ENCODE measurements at places on chromosomes 13 and 19.

DNA sequence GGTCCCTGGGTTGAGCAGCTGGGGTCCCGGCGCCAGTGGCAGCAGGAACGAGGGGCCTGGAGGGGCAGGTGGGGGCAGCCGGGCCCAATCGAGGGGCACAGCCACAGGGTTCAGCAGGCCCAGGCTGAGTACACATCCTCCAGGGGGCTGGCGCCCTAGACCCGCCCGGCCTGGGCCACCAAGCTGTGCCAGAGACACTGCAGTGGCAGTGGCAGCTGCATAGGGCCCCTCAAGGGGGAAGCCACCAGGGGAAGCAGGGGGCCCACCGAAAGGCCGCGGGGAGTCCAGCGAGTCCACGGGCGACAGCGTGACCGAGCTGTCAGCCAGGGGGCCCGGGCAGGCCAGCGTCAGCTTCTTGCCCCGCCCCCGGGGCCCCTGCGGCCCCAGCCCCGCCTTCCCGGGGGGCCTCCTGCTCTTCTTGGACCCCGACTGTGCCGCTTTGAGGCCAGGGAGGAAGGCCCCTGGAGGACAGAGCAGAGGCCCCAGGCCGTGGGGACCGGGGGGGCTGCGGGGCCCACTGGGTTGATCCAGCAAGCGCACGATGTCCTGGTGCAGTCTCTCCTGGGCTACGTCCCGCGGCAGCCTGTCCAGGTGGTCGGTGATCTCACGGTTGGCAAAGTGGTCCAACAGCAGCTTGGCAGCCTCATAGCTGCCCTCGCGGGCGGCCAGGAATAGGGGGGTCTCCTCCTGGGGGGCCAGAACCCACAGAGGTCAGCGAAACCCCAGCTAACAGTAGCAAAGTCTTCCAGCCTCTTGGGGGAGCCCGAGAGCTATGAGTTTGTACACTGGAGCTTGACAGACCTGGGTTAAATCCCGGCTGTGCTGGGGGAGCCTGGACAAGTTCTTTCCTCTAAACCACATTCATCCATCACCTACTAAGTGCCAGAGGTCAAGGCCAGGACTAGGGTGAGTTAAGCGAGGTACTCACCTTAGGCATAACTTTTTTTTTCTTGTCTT lies 39.5 kb downstream of the NOTCH3 start:
- DNase-seq = no peak

DNA sequence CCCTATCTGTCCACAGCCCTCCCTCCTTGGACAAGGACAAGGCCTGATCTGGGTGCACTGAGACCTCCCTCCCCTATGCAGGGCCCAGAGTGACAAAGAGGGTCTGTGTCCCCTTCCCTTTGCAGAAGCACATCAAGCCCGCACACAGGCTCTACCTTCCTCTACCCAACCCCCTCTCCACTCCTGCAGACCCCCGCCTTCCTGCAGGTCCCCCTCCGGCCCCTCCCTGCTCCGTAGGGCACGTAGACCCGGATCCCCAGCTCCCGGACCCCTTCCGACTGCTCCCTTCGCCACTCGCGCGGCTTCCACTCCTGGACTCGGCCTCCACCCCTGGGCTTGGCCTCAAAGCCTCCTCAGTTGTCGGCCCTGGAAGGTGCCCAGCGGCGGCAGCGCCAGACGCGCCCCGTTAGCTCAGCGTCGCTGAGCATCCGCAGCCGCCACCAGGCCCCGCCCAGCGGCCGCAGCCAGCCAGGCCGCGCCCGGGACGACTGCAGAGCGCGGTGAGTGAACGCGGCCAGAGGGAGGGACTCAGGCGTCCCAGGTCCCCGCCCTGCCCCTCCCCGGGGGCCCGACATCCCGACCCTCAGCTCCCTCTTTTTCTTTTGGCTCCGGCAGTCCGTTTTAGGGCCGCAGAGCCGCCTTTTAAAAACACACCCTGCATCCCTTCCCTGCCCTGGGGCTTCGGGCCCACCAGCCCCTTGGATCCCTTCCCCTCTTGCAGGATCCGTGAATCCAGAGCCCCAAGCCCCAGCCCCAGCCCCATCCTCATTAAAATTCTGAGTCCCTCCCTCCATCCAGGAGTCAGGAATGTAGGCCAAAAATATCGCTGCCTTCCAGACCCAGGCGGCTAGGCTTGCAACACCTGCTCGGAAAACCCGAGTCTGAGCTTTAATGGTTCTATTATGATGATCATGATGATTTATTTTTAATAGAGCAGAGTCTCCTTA lies 1.5 kb upstream of the MYADM start:
- no peak for DNase-seq

DNA sequence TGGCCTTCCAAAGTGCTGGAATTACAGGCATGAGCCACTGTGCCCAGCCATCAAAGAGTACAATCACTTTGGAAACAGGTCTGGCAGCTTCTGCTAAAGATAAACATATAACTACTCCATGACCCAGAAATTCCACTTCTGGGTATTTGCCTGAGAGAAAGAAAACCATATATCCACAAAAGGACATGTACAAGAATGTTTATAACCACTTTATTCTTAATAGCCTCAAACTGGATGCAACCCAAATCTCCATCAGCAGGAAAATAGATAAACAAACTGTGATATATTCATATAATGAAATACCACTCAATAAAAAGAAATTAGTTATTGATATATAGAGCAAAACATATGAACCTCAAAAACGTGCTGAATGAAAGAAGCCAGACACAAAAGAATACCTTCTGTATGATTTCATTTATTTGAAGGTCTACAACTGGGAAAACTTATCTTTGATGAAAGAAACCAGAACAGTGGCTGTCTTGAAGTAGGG lies 40.5 kb downstream of the TEX26 start:
- DNase-seq = no peak

DNA sequence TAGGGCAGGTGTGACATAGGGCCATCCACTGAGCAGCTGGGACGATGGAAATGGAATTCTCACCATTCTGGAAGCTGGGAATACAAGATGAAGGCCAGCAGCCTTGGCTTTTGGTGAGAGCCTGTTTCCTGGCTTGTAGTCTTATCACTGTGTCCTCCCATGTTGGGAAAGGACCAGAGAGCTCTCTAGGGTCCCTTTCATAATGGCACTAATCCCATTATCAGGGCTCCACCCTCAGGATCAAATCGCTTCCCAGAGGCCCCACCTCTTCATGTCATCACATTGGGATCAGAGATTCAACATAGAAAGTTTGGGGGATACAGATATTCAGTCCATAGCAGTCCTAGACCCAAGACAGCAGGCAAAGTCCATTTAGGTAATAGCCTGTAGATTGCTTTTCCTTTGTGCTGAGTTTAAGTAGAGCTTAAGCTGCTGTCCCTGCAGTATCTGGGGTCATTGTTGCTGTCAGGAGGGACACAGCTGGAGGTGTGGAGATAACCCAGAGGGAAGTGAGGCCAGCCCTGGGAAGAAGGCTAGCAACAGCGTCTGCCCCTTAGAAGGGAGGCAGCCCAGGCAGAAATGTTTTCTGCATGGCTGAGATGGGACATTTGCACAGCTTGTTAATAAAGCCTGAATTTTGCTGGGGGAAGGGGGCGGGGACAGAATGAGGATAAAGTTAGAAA lies 136.5 kb upstream of the GPR12 start:
- no peak for DNase-seq

- no peak for DNase-seq
Measured at GRCh38 chr13:66689628-66690027, 540.5 kb downstream of the PCDH9 start.

- DNase-seq = no peak
Measured at GRCh38 chr13:42221121-42221765, 50.7 kb upstream of the AKAP11 start.

DNA sequence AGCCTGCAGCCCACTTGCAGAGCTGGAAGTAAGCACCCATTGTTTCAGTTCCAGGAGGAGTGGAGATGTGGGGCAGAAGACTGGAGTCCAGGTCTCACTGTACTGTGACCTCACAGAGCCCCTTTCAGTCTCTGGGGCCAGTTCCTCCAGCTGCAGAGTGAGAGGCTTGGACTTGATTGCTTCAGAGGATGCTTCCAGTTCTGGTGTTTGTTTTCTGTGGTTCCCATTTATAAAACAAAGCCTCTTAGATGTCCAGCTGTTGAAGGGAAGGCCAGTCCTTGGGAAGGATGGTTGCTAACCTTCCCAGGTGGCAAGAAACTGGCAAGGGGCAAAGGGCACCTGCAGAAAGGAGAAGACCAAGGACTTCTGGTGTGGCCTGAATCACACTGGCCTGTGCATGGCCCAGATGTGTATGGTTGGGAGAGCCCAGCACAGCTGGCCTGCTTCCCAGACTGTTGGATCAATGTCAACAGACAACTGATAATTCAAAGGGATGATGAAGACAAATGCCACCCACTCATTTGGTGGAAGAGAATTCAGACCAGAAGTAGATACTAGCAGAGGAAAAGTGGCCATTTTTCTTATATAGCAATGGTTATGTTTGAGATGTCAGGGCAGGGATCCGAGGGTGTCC lies 218.5 kb downstream of the ZNF536 start:
- DNase-seq = no peak

DNA sequence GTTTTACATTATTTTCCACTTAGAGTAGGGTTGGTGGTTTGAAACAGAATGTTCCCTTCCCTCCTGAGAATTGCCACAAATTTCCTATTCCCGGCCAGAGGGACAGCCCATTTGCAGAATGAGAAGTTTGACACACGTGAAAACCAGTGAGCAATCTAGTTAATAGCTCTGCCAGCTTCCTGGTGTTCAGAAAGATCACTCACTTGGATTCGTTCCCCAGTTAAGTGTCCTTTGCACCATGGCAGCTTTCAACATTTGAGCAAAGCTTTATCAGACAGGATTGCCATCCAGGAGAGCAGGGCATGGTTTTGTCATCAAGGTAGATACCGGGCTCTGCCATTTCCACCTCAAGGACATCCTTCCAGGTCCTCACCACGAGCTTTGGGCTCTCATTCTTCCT lies 28.2 kb downstream of the RASL11A start:
- DNase-seq = no peak

DNA sequence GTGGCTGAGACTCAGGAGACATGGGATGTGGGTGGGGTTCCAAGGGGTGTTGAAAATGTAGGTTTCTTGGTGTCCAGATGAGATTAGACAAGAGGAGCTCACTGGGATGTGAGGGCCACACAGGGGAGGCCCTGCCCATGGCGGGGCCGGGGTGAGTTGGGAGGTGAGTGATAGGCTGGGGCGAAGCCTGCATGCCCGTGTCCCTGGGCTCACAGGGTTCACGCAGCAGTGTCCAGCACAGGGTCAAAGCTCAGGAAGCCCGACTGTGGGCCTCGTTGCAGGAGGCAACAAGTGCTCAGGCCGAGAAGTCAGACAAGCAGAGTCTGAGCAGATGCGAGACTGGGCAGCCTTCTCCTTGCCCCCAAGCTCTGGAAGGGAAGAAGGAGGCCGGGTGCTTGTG lies 27.2 kb downstream of the CCDC8 start:
- DNase-seq = no peak

DNA sequence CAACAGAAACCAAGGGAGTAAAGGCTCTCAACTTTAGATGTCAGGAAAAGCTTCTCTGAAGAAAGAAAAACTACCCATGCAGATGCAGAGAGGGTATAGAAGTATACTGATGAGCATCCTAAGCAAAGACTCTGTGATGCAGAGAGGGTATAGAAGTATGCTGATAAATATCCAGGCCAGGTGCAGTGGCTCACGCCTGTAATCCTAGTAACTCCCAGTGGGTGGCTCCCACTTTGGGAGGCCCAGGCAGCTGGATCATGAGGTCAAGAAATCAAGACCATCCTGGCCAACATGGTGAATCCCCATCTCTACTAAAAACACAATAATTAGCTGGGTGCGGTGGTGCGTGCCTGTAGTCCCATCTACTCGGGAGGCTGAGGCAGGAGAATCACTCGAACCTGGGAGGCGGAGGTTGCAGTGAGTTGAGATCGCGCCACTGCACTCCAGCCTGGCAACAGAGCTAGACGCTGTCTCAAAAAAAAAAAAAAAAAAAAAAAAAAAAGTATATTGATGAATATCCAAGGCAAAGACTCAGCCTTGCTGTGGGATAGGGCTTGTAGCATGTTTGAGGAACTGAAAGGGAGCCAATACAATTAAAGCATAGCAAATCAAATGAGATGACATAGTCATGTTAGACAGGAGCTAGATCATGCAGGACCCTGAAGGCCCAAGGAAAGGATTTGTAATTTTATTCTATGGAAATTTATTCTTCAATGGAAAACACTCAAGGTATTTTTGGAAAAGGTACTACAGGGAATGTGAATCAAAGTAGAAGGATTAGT lies 14.9 kb downstream of the UBL3 start:
- no peak for DNase-seq

DNA sequence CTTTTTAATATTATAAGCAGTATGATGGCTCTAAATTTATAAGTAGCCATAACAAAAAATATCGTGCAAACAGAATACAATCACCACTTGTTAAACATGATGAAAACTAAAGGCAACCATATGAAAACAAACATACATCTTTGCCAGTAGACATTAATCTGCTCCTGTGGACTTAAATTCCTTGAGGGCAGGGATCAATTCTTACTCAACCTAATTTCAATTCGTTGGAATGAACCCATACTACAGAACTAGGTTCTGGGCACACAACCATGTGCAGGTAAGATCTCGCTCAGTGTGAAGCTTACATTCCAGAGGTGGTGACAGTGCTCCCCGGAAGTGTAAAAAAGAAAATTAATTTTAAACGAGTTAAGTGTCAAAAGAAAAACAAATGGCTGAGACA lies 13.4 kb downstream of the TBC1D4 start:
- DNase-seq = no peak

DNA sequence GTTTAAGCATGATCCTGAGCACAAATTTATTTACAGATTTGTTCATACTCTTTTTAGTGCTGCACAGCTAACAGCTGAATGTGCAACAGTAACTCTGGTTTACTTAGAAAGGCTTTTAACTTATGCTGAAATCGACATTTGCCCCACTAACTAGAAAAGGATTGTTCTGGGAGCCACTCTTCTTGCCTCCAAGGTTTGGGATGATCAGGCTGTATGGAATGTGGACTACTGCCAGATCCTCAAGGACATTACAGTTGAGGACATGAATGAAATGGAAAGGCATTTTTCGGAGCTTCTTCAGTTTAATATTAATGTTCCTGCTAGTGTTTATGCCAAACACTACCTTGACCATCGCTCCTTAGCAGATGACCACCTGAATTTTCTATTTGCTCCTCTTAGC lies 16.0 kb downstream of the ZNF100 start:
- no peak for DNase-seq

DNA sequence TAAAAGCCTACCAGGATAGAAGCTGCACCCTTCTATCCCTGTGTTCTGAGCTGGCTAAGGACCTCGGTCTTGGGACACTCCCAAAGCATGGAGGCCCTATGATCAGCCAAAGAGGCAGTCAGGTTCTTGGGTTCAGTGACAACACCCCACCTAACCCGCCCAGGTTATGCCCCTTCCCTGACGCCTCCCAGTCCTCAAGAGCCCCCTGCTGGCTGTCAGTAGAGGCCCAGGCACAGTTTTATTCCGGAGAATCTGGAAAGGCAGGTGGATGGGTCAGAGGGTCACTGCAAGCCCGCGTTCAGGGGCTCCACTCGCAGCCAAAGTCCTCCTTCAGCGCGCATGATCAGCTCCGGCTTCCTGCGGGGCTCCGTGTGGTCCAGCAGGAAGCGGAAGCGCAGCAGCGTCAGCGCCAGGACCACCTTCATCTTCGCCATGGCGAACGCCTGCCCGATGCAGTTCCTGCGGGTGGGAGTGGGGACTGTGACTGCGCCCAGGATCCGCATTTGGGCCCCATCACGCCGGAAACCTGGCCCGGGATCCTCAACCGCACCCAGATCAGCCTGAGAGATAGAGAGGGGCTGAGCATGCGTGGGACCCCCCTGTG lies 22.3 kb downstream of the OR10H3 start:
- DNase-seq = no peak

All from stimulated activated CD8-positive, alpha-beta memory T cell treated with anti-CD3 and anti-CD28 coated beads, Interleukin-4, amount 100 ng/mL, for 1 hour (primary cell).